ENCODE measurements at places on chromosomes 4 and X. TPM values are rescaled to one million over a fixed set of nuclear protein-coding genes. Genes with fewer than 3 reads are reported as not detected.

DNA sequence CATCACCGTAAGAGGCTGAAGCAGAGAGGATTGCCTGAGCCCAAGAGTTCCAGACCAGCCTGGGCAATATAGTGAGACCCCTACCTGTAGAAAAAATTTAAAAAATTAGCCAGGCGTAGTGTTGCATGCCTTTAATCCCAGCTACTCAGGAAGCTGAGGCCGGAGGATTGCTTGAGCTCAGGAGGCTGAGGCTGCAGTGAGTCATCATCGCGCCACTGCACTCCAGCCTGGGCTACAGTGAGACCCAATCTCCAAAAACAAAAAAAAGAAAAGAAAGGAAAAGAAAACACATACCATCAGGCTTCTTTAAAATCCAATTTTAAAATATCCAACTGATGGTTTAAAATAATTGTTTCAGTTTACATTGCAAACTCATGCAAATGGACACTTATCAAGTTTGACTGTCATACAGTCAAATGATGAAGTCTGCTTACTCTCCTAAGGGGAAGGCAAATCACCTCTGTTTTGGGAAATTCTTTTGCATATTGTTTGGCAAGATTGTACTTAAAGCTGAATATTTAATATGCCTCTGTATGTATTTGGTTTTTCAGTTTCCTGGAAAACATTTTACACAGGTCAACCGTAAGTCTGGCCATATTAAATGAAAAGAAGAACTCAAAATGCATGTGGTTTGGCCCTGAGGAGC is 23.7 kb upstream of the TENM3 start:
- H3K36me3 ChIP-seq, result no peaks in the 10 kb centered on the region
- H3K4me3 ChIP-seq, result no peak overlapping the region
- H3K4me1 ChIP-seq, result no peaks in the 10 kb centered on the region
- DNase-seq, result no peak

- H3K27me3 ChIP-seq, result no peaks in the 10 kb centered on the region
- no peaks in the 10 kb centered on the region for H3K36me3 ChIP-seq
- no peak overlapping the region for H3K4me3 ChIP-seq
- no peak overlapping the region for H3K27ac ChIP-seq
These were observed 502.7 kb downstream of the PACRGL start for GRCh38 chr4:21202959-21203358.

DNA sequence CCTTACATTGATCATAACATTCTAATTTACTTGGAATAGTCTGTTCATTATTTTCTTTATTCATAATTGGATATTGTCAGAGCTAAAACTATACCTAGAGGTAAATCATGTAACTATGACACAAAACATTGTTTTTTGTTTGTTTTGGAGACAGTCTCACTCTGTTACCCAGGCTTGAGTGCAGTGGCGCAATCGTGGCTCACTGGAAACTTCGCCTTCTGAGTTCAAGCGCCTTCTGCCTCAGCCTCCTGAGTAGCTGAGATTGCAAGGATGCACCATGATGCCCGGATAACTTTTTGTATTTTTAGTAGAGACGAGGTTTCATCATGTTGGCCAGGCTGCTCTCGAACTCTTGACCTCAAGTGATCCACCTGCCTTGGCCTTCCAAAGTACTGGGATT is 265.2 kb downstream of the FBXO8 start:
- DNase-seq, result no peak
- H3K4me3 ChIP-seq, result no peak overlapping the region
- H3K27me3 ChIP-seq, result peaks cover 2% of the 10 kb centered on the region
- no peak overlapping the region for H3K27ac ChIP-seq

- no peak for DNase-seq
- H3K36me3 ChIP-seq, result no peaks in the 10 kb centered on the region
- H3K4me1 ChIP-seq, result no peaks in the 10 kb centered on the region
- no peak overlapping the region for H3K27ac ChIP-seq
- H3K27me3 ChIP-seq, result no peaks in the 10 kb centered on the region
- H3K4me3 ChIP-seq, result no peak overlapping the region
These were observed 32.9 kb downstream of the GAB1 start for GRCh38 chr4:143369552-143369951.

- peaks cover 10% of the 10 kb centered on the region for H3K4me1 ChIP-seq
- no peaks in the 10 kb centered on the region for H3K36me3 ChIP-seq
- no peak overlapping the region for H3K4me3 ChIP-seq
- H3K27ac ChIP-seq, result no peak overlapping the region
These were observed 33.6 kb upstream of the CCNG2 start for GRCh38 chr4:77123411-77123810.

- H3K4me3 ChIP-seq, result no peak overlapping the region
- no peak for DNase-seq
- no peaks in the 10 kb centered on the region for H3K27me3 ChIP-seq
- H3K36me3 ChIP-seq, result no peaks in the 10 kb centered on the region
- no peaks in the 10 kb centered on the region for H3K4me1 ChIP-seq
These were observed 1187.6 kb downstream of the RPA4 start for GRCh38 chrX:98071331-98071730.

DNA sequence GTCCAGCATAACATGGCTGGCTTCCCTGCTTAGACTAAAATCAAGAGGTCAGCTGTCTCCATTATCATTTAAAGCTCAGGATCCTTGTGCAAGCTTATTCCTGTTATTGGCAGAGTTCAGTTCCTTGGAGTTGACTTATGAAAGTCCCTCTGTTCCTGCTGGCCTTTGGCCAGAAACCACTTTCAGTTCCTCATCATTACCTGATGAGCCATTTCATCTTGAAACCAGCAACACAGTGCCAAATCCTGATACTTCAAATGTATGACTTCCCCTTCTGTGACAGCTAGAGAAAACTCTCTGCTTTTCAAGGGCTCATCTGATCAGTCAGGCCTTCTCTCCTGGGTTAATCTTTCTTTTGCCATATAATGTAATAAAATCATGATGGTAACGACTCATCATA is 110.6 kb upstream of the FSTL5 start:
- H3K27me3 ChIP-seq, result no peaks in the 10 kb centered on the region
- H3K4me1 ChIP-seq, result no peaks in the 10 kb centered on the region
- H3K36me3 ChIP-seq, result no peaks in the 10 kb centered on the region
- DNase-seq, result no peak

- no peak for DNase-seq
- H3K27ac ChIP-seq, result no peak overlapping the region
- H3K4me3 ChIP-seq, result no peak overlapping the region
- peaks cover 14% of the 10 kb centered on the region for H3K36me3 ChIP-seq
- no peaks in the 10 kb centered on the region for H3K27me3 ChIP-seq
These were observed 8.1 kb downstream of the ANXA5 start for GRCh38 chr4:121688701-121689100.

DNA sequence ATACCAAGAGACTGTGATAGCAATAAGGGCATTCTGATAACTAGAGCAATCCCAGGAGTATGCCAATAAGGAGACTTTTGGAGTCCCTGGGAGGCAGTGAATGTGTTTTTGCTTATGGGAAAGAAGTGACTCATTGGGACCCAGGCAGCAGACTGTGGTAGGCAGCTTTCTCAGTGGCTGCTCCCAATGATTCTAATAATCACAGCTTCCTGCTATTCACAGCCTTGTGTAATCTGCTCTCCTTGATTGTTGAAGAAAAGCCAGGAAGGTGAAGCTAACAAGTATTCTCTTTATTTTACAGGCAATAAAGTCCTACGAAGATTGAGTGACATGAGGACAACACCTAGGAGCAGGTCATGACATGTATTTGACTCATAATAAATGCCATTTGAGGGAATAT is 70.3 kb upstream of the DDX60 start:
- DNase-seq, result no peak
- H3K36me3 ChIP-seq, result peaks cover 26% of the 10 kb centered on the region
- H3K27ac ChIP-seq, result no peak overlapping the region
- H3K27me3 ChIP-seq, result no peaks in the 10 kb centered on the region
- H3K4me1 ChIP-seq, result no peaks in the 10 kb centered on the region

DNA sequence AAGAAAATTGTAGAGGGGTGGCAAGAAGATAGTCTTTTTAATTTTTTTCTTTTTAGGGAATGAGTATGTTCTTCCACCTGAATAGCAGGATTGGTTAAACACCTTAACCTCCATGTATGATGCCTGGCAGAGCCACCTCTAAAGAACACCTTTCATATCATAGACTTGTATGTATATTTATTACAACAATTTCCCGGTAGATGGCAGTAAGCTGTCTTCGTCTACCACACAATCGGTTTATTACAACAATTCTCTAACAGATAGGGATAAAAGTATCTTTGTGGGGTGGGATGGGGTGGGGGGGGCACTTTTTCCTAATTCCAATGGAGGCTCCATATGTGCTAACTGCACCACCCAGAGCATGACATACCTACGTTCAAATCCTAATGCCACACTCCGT is 255.5 kb downstream of the LDB2 start:
- peaks cover 3% of the 10 kb centered on the region for H3K27me3 ChIP-seq
- H3K4me3 ChIP-seq, result no peak overlapping the region
- no peak overlapping the region for H3K27ac ChIP-seq
- H3K36me3 ChIP-seq, result no peaks in the 10 kb centered on the region

GRCh38 chrX:115023811-115024210 is 6.4 kb upstream of the IL13RA2 start:
- H3K4me3 ChIP-seq, result no peak overlapping the region
- H3K27ac ChIP-seq, result no peak overlapping the region
- no peaks in the 10 kb centered on the region for H3K36me3 ChIP-seq
- no peaks in the 10 kb centered on the region for H3K27me3 ChIP-seq
- no peaks in the 10 kb centered on the region for H3K4me1 ChIP-seq

The XAGE2 gene
- not detected for total RNA-seq

The GPR119 gene
- not detected for total RNA-seq

The ZNF185 gene
- total RNA-seq, result 2.1 TPM

The FMR1NB gene
- total RNA-seq, result not detected

The PAK3 gene
- 0.37 TPM for total RNA-seq

The SLC39A8 gene
- total RNA-seq, result 53.5 TPM
